Activated CD4-positive, alpha-beta T cell treated with anti-CD3 and anti-CD28 coated beads, Interleukin-2, amount 50 U/mL, for 1 hour (primary cell): ENCODE measurements at places on chromosomes 4 and X.

- DNase-seq = no peak
These were observed 37.6 kb downstream of the TNIP3 start for GRCh38 chr4:121126449-121127006.

DNA sequence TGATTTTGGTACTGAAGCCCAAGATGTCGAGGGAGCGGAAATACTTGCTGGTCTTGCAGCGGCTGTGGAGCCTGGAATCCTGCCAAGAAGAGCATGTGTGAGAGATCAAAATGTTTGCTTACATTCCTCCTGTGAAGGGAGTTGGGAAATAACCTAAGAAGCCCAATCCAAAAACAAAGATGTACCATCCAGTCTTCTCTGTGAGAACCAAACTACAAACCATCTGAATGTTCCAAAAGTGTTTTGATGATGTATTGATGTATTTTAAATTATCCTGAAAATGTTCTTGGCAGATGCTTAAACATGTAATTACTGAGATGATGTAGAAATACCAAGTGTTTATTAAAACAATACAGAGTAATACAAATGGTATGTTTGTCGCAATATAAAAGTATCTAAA is 10.1 kb upstream of the ADH1A start:
- DNase-seq = no peak

GRCh38 chr4:185298728-185299430 is 89.5 kb downstream of the SNX25 start:
- no peak for DNase-seq

DNA sequence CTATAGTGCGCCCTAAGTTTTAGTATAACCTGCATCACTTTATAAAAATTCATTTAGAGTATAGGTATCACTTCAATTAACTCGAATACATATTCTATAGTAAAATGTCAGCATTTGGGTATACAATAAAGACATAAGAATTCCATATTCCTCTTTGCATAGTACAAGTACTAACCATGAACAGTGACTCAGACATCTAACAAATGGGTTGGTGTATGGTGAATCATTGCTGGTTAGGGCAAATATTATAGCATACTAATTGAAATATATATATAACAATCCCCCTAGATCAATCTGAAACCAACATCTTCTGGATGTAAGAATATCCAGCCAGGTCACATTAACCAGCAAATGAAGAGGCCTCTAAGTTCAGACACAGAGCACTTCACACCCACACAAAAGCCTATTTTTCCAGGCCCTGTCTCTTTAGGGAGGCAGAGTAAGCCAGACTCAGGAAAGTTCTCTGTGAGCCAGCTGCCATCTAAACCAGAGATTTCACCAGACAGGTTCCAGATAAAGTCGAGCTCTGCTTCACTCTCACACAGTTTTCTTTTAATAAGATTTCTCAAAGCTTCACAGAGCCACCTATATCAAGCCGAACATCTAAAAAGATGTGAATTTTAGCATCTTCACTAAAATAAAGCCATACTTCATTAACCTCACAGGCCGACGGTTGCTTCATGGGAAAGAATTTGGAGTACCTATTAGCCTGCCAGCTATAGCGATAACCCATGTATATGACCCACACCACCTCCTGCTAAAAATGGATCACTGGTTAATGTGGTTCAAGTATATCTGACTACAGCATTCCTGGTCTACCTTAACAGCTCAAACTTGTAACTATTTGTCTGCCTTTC is 200.0 kb upstream of the FTHL17 start:
- no peak for DNase-seq

DNA sequence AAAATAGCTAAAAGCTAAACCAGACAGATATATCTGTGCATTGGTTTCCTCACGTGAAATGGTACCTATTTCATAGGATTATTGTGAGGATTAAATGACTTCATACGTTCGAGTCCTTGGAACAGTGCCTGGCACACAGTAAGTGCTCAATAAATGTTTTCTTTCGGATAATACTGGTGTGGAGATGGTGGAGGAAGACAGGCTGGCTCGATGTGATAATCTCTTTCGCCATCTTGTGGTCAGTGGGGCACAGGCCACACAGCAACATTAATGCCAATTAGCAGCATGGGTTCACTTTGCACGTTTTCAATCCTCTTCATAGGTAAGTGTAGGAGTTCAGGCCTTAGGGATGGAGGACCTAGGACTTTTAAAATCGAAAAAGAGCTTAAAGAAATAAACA is 9.3 kb downstream of the PAGE4 start:
- no peak for DNase-seq
